Nasal cavity respiratory epithelium epithelial cell of viscerocranial mucosa (primary cell): ENCODE measurements at places on chromosomes 6 and 20. TPM values are rescaled to one million over a fixed set of nuclear protein-coding genes. Genes with fewer than 3 reads are reported as not detected.

Gene HDGFL1
- total RNA-seq = not detected in 2 replicates

Gene C6orf15
- total RNA-seq = 0.34 TPM in 1 of 2 replicates, not detected in the other

Gene PEDS1
- 14.7 and 43.1 TPM in 2 replicates for total RNA-seq

Gene EBF4
- 1.0 and 2.6 TPM in 2 replicates for total RNA-seq

Gene HSD17B8
- 12.5 and 40.3 TPM in 2 replicates for total RNA-seq

Gene ENPP4
- total RNA-seq = under 0.01 and 1.2 TPM in 2 replicates

Gene SLC22A1
- total RNA-seq = 0.34 and 0.78 TPM in 2 replicates

Gene RNF182
- under 0.01 and 0.07 TPM in 2 replicates for total RNA-seq

Gene PRICKLE4
- under 0.01 and 1.1 TPM in 2 replicates for total RNA-seq

Gene KIF25
- total RNA-seq = not detected in 2 replicates

Gene SMOC2
- 0.14 TPM in 1 of 2 replicates, not detected in the other for total RNA-seq

Gene DDX43
- total RNA-seq = 0.34 and 1.00 TPM in 2 replicates

Gene KHDRBS2
- not detected in 2 replicates for total RNA-seq

Gene RSPO3
- not detected in 2 replicates for total RNA-seq

Gene GID8
- 59.8 and 62.5 TPM in 2 replicates for total RNA-seq

Gene TMEM74B
- under 0.01 and 0.36 TPM in 2 replicates for total RNA-seq

Gene TGM2
- 0.68 and 24.8 TPM in 2 replicates for total RNA-seq

Gene MAPK13
- total RNA-seq = 55.0 and 86.6 TPM in 2 replicates

Gene MLIP
- total RNA-seq = 0.68 and 2.8 TPM in 2 replicates

Gene COL10A1
- under 0.01 TPM in 1 of 2 replicates, not detected in the other for total RNA-seq

Gene SNX21
- total RNA-seq = 12.3 and 13.1 TPM in 2 replicates

Gene RSPH9
- total RNA-seq = under 0.01 and 0.07 TPM in 2 replicates

Gene IYD
- total RNA-seq = not detected in 2 replicates

Gene TMEM14B
- total RNA-seq = 43.7 and 55.7 TPM in 2 replicates

Gene AVP
- total RNA-seq = not detected in 2 replicates

Gene IL17A
- not detected in 2 replicates for total RNA-seq

Gene FOXF2
- total RNA-seq = 0.68 TPM in 1 of 2 replicates, not detected in the other

Gene PNPLA1
- total RNA-seq = 0.36 and 0.68 TPM in 2 replicates

Gene OOEP
- 0.14 TPM in 1 of 2 replicates, not detected in the other for total RNA-seq

Gene GNRH2
- total RNA-seq = 0.14 TPM in 1 of 2 replicates, not detected in the other

Gene VGLL2
- total RNA-seq = not detected in 2 replicates

Gene TFAP2C
- 8.2 and 10.3 TPM in 2 replicates for total RNA-seq

Gene ANGPT4
- not detected in 2 replicates for total RNA-seq

Gene HLA-DQB1
- not detected in 2 replicates for total RNA-seq

Gene HMGA1
- 117 and 173 TPM in 2 replicates for total RNA-seq

Gene OR12D3
- total RNA-seq = not detected in 2 replicates

Gene NFATC2
- under 0.01 TPM in 1 of 2 replicates, not detected in the other for total RNA-seq

Gene C6orf58
- not detected in 2 replicates for total RNA-seq

Gene MICB
- total RNA-seq = 3.7 and 5.8 TPM in 2 replicates

Gene C6orf132
- total RNA-seq = 35.9 and 43.1 TPM in 2 replicates

Gene TMEM244
- total RNA-seq = not detected in 2 replicates

Gene EPM2A
- 4.4 and 4.5 TPM in 2 replicates for total RNA-seq

Gene LTV1
- total RNA-seq = 24.9 and 43.7 TPM in 2 replicates

Gene C4B
- 2.1 TPM in 2 replicates for total RNA-seq

Gene FAM83C
- 0.93 and 1.7 TPM in 2 replicates for total RNA-seq

Gene EPHA7
- total RNA-seq = under 0.01 TPM in 1 of 2 replicates, not detected in the other

Gene ADAM33
- not detected in 2 replicates for total RNA-seq

Gene GJA10
- total RNA-seq = not detected in 2 replicates

Gene TRIM15
- total RNA-seq = not detected in 2 replicates

Gene ALDH8A1
- total RNA-seq = 0.34 and 0.36 TPM in 2 replicates

Gene LHFPL5
- total RNA-seq = 0.07 TPM in 1 of 2 replicates, not detected in the other

Gene C6orf52
- 1.4 and 2.1 TPM in 2 replicates for total RNA-seq

Gene GRIK2
- 0.21 and 0.34 TPM in 2 replicates for total RNA-seq

Gene MAS1
- total RNA-seq = not detected in 2 replicates

Gene EYA4
- 2.4 and 23.8 TPM in 2 replicates for total RNA-seq

Gene CLIC5
- 0.07 TPM in 1 of 2 replicates, not detected in the other for total RNA-seq

Gene ZSCAN16
- total RNA-seq = 5.6 and 10.3 TPM in 2 replicates

Gene ABHD16B
- not detected in 2 replicates for total RNA-seq
